CD4-positive, alpha-beta T cell treated with Interleukin-21 for 1 hour (primary cell): ENCODE measurements at places on chromosomes 13 and 19.

- DNase-seq = no peak
Measured at GRCh38 chr13:21080593-21080891, 19.2 kb upstream of the LATS2 start.

GRCh38 chr19:35090506-35091214 lies 25.0 kb upstream of the FXYD3 start:
- peak; percentile 54 for DNase-seq

DNA sequence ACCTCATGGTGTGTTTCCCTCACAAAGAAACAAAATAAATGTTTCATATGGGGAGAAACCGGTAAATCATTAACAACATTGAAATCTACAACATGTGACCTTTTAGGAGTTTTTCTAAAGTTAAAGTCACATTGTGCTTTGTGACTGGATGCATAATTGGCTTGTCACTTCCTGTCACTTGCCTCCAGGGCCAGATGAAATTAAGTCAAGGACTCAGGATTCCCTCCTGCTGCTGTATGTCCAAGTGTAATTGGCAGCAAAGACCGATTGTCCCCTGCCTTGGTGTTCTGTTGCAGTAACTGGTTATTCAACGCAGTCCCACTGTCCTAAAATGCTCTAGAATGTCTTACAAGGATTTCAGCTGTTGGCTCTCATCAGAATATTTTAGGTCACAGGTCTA lies 448.2 kb downstream of the LIG4 start:
- DNase-seq = no peak

DNA sequence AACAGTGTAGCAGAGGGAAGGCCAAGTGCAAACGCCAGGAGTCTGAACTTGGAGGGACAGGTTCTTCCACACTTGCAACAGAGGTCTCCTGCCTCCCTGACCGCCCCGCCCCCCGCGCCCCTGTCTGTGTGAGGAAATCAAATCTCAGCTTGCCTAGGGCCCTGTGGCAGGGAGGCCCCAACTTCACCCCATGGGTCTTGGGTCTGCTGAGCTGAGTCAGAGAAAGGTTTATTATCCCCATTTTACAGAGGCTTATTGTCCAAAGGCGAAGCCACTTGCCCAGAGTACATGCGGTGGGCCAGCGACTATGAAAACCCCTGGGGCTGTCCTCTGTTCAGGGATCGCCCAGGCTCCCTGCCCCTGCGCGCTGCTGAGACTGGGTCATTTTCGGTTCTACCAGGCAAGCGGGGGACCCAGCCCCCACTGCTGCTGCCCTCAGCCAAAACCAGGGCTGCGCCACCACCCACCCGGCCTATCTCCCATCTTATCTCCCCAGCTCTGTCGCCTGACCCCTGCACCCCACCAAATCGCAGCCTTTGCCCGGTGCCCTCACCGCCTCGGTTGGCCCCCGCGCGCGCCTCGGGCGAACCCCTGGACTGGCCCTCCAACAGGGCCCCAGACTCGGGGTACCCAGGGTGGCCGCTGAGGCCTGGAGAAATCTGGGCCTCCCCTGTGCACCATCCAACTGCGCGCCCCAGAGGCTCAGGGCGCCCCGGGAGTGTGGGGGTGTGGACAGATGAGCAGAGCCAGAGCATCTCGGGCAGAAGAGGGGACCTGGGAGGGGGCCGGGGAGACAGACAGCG lies 850 bp upstream of the CERS4 start:
- no peak for DNase-seq

GRCh38 chr19:16206637-16207036 lies 8.9 kb downstream of the AP1M1 start:
- DNase-seq = no peak
